ENCODE measurements at places on chromosomes 6 and 20.

GRCh38 chr6:126939784-126940183 is 178.7 kb upstream of the RSPO3 start:
- DNase-seq: no peak

GRCh38 chr6:159893064-159893463 is 2.3 kb downstream of the MAS1 start:
- DNase-seq: no peak

- no peak for DNase-seq
These were observed 453.0 kb downstream of the LMBRD1 start for GRCh38 chr6:69343851-69344250.

DNA sequence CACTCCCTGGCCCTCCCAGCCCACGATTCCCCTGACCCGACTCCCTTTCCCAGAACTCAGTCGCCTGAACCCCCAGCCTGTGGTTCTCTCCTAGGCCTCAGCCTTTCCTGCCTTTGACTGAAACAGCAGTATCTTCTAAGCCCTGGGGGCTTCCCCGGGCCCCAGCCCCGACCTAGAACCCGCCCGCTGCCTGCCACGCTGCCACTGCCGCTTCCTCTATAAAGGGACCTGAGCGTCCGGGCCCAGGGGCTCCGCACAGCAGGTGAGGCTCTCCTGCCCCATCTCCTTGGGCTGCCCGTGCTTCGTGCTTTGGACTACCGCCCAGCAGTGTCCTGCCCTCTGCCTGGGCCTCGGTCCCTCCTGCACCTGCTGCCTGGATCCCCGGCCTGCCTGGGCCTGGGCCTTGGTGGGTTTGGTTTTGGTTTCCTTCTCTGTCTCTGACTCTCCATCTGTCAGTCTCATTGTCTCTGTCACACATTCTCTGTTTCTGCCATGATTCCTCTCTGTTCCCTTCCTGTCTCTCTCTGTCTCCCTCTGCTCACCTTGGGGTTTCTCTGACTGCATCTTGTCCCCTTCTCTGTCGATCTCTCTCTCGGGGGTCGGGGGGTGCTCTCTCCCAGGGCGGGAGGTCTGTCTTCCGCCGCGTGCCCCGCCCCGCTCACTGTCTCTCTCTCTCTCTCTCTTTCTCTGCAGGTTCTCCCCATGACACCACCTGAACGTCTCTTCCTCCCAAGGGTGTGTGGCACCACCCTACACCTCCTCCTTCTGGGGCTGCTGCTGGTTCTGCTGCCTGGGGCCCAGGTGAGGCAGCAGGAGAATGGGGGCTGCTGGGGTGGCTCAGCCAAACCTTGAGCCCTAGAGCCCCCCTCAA is at the start of gene LTA:
Gene LTA, plus strand, starts transcription at position 249 of the 871 bp plus-strand sequence. Its CDS starts 454 bp downstream, at position 703.
- DNase-seq: peak; percentile 67

GRCh38 chr6:56605435-56605834 is 37.3 kb downstream of the DST start:
- no peak for DNase-seq

GRCh38 chr20:23868321-23868720 is 11.2 kb downstream of the CST5 start:
- DNase-seq: no peak
